Dermis microvascular lymphatic vessel endothelial cell (primary cell): ENCODE measurements at places on chromosomes 3 and 15.

DNA sequence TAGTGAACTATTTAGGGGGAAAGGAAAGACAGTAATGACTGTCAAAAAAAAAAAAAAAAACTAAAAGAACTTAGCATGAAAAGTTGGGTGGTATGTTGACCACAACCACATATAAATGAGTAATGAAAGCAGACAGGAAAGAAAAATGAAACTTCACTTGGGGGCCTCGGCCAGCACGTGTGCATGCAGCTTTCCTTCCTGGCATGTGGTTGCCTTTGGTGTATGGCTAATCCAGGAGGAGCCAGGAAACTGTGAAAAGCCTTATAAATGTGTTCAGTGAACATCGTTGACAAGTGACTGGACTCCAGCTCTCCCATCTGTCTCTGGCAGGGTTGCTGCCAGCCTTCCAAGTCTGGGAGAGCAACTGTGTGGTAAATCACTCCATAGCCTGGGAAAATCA lies 195.1 kb downstream of the DTWD1 start:
- DNase-seq = no peak

DNA sequence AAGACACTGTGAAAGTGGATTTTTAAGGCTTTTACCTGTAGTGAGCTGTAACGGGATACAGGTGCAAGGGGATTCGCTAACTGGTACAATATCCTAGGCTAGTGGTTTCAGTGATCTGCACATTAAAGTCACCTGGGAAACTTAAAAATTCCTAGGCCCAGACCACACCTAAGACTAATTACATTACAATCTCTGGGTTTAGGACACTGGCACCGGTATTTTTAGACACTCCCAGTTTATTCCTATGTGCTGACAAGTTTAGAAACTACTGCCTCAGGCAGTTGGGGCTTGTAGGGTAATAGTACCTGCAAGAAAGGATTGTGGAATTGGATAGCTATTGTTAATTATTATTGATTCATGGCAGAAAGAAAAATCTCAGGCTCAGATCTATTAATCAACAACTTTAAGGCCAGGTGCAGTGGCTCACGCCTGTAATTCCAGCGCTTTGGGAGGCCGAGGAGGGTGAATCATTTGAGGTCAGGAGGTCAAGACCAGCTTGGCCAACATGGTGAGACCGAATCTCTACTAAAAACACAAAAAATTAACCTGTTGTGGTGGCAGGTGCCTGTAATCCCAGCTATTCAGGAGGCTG lies 50.4 kb upstream of the CASR start:
- DNase-seq = no peak

- peak; percentile 58 for DNase-seq
Measured at GRCh38 chr3:66253790-66254620, 33.2 kb downstream of the SLC25A26 start.

DNA sequence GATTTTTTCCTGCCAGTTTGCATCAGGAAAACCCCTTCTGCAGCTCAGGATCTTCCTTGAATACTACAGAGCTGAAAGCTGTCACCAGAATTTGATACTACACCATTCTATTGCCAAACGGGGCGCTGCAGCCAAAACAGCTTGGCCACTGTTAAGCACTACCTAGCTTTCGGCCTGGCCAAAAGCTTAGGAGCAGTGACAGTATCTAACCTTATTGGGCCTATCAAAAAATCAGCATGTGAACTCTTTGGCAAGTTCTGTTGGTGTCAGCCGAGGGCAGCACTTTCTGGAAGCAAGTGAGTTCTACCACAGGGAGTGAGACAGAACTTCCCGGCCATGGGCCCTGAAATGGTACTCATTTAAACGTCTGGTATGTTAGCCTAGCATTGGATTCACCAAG lies 16.1 kb upstream of the GYG1 start:
- no peak for DNase-seq
